Fibroblast of skin of back (primary cell): ENCODE measurements at places on chromosomes 6 and 20.

DNA sequence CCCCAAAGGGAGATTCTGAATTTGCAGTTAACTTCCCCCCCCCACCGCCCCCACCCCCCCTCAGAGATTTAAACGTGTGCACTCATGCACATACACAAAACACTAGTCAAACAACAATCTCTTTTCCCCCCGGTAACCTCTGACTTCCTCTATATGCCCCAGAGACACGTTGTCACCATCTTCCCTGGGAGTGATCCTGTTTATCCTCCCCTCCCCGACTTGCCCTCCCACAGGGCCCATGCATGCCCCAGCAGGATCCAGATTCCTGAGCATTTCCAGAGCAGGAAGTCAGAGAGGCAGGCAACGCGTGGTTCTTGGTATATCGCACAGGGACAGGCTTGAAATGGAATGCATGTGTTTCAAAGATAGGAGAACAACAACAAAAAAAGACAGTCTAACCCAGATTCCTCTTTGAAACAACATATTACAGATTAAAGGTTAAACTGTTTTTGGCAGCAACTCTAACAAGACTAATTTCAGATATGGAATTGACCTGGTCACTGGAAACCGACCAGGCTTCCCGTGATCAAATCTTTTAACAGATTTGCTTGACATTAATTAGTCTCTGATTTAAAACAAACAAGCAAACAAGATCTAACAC is 1.3 kb downstream of the BLCAP start:
- peak; percentile 93 for DNase-seq

- no peak for DNase-seq
Observed at GRCh38 chr20:62133051-62133845, 9.9 kb downstream of the PSMA7 start.

DNA sequence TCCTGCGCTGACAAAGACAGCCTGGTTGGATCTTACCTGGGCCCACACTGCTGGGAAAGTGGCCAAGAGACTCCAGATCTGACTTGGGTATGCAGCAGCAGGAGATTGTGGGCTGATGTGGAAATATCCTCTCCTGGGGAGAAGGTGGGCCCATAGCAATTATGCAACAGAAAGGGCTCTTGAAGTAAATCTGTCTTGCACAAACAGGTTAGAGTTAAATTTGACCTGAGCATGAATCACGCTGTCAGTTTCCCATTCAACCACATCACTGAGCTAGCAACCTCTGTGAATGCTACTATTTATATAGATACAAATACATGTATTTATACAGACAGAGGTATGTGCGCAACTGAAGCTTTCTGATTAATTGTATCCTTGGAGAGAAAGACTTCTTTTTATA is 28.3 kb upstream of the PDYN start:
- DNase-seq: no peak

DNA sequence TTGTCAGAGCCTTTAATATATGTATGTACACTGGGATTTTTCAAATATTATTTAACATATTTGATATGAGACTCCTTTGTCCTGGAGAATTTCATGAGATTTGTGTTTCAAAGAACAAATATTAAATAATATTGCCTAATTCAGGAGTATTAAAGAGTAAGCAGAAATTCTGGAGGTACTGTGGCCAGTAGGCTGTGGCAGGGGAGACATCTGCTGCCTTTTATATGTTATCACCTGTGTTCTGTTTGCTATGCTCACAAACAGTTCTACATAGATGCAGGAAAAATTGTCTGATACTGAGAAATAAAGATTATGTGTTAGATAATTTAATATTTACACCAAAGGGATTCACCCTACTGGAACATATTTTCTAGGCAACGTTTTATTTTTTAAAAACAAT is 395.4 kb upstream of the SLC35B3 start:
- DNase-seq: no peak

GRCh38 chr6:14925699-14926026 is 320.2 kb upstream of the JARID2 start:
- DNase-seq: peak; percentile 12

- DNase-seq: no peak
Observed at GRCh38 chr6:65135567-65135966, 571.5 kb downstream of the EYS start.

DNA sequence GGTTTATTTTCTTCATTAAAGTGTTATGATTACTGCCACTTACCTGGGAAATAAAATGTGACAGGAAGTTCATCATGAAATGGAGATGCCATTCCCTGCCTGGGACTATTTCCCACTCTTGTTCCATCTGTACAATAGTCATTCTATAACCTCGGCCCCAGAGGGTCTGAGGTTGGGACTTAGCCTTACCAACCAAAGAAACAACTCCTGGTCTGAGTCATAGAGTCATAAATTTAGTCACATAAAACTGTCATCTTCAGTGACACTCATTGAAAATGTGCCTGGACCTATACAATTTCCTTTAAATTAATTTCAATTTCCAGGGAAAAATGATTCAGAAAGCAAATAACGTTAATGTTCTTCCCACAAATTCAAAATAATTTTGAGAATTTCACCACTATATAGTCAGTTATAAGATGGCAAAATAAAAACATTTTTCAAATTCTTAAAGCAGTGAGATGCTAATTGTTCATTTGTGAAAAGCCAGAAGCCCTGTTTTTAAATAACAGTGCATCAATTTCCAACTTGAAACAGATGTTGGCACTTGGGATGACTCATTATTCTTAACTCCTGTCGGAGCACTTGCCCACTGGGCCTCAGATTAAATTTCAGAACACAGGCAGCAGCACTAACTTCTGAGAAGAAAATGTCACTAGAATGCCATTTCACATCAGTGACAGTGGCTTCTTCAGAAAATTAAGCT is 201.2 kb upstream of the SMLR1 start:
- DNase-seq: peak; percentile 83

DNA sequence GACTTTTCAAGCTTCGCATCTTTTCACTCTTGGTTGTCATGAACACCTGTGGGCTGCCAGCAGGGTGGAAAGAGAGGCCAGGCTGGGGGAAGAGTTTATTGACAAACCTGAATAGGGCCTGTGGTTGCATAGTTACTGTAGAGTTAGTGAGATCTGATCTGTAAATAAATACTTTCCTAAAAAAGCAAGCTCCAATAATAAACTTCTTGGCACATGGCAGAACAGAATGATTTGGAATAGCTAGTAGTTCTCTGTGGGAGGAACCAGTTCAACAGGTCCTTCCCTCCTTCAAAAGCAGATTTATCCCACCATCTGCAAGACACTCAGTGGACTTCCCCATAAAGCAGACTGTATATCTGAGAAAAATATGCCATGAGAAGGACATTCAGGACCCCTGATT is 445.0 kb downstream of the HACE1 start:
- no peak for DNase-seq

- peak; percentile 59 for DNase-seq
Observed at GRCh38 chr6:159935065-159935464, 33.8 kb upstream of the IGF2R start.

- no peak for DNase-seq
Observed at GRCh38 chr20:13756551-13756950, 28.2 kb downstream of the ESF1 start.
